ENCODE measurements at places on chromosomes 1 and 21. TPM values are rescaled to one million over a fixed set of nuclear protein-coding genes. Genes with fewer than 3 reads are reported as not detected.

Gene CLIC4
- total RNA-seq, result 13.2 TPM

Gene DIRAS3
- 0.16 TPM for total RNA-seq

Gene ACOT11
- 0.58 TPM for total RNA-seq

Gene CNKSR1
- 0.37 TPM for total RNA-seq

Gene CRYAA
- not detected for total RNA-seq

Gene CLCA4
- total RNA-seq, result not detected

Gene AMY1B
- not detected for total RNA-seq

Gene FRRS1
- total RNA-seq, result 1.6 TPM

Gene DBT
- total RNA-seq, result 13.6 TPM

Gene KMO
- total RNA-seq, result 0.60 TPM

Gene MUTYH
- total RNA-seq, result 70.1 TPM

Gene PDC
- total RNA-seq, result not detected

Gene GLUL
- 32.7 TPM for total RNA-seq

Gene POLR3C
- total RNA-seq, result 54.1 TPM

Gene C1orf105
- total RNA-seq, result not detected

Gene STYXL2
- total RNA-seq, result not detected

Gene EPB41
- total RNA-seq, result 89.9 TPM

Gene DMBX1
- total RNA-seq, result not detected

Gene S100A9
- total RNA-seq, result 1.6 TPM

Gene PLCH2
- 2.5 TPM for total RNA-seq

Gene MAP1LC3C
- not detected for total RNA-seq

Gene HTR6
- total RNA-seq, result not detected

Gene FCAMR
- not detected for total RNA-seq

Gene JTB
- total RNA-seq, result 239 TPM

Gene TMEM240
- total RNA-seq, result 0.59 TPM

Gene DMRTA2
- total RNA-seq, result not detected

Gene OR2T33
- not detected for total RNA-seq

Gene FCRL2
- total RNA-seq, result not detected

Gene TRAF3IP3
- total RNA-seq, result 193 TPM

Gene HEYL
- total RNA-seq, result 0.09 TPM

Gene LEFTY2
- not detected for total RNA-seq

Gene DPT
- total RNA-seq, result not detected

Gene ADORA3
- total RNA-seq, result 0.51 TPM

Gene SHE
- not detected for total RNA-seq
